Psoas muscle (tissue), 8 donors: ENCODE measurements at places on chromosomes 12 and 14. TPM values are rescaled to one million over a fixed set of nuclear protein-coding genes. Genes with fewer than 3 reads are reported as not detected.

Gene SLC17A8
- total RNA-seq, result not detected

Gene MARCHF9
- total RNA-seq, result 7.8 TPM

Gene NFE2
- 0.30 TPM for total RNA-seq

Gene TSPAN8
- total RNA-seq, result 4.1 TPM

Gene HEATR5A
- total RNA-seq, result 27.4 TPM

Gene DPY19L2
- total RNA-seq, result 2.0 TPM

Gene LHX5
- not detected for total RNA-seq

Gene LMNTD1
- total RNA-seq, result not detected

Gene CLEC9A
- total RNA-seq, result not detected

Gene ADAMTS20
- total RNA-seq, result not detected

Gene SIX1
- 58.0 TPM for total RNA-seq

Gene KLRB1
- total RNA-seq, result not detected

Gene LYZ
- 6.5 TPM for total RNA-seq

Gene SCAF11
- 82.2 TPM for total RNA-seq

Gene PRB2
- not detected for total RNA-seq

Gene LUM
- total RNA-seq, result 8.3 TPM

Gene NELL2
- total RNA-seq, result 1.8 TPM

Gene TAS2R7
- not detected for total RNA-seq

Gene PAPLN
- 0.57 TPM for total RNA-seq

Gene LMO3
- total RNA-seq, result 2.8 TPM

Gene SLC8A3
- total RNA-seq, result 18.0 TPM

Gene VTI1B
- 86.9 TPM for total RNA-seq

Gene DPPA3
- not detected for total RNA-seq

Gene RTL1
- total RNA-seq, result not detected
